BE2C (cell line): ENCODE measurements at places on chromosomes 1 and 21.

- no peak for DNase-seq
These were observed 120.3 kb upstream of the BARHL2 start for GRCh38 chr1:90837420-90837819.

GRCh38 chr1:203308923-203309331 is 3.6 kb downstream of the BTG2 start:
- no peak for DNase-seq

GRCh38 chr1:9444532-9444931 is 94.7 kb upstream of the SLC25A33 start:
- no peak for DNase-seq

- DNase-seq = no peak
These were observed 4.0 kb downstream of the KRTAP10-1 start for GRCh38 chr21:44535963-44536362.

- no peak for DNase-seq
These were observed 120.4 kb downstream of the WDR3 start for GRCh38 chr1:118049981-118050380.

GRCh38 chr1:24020025-24020424 is 39.9 kb upstream of the SRSF10 start:
- DNase-seq = no peak
